NAMALWA (cell line): ENCODE measurements at places on chromosomes 6 and 20.

GRCh38 chr6:134458857-134459657 lies 141.1 kb upstream of the SGK1 start:
- no peak for DNase-seq

DNA sequence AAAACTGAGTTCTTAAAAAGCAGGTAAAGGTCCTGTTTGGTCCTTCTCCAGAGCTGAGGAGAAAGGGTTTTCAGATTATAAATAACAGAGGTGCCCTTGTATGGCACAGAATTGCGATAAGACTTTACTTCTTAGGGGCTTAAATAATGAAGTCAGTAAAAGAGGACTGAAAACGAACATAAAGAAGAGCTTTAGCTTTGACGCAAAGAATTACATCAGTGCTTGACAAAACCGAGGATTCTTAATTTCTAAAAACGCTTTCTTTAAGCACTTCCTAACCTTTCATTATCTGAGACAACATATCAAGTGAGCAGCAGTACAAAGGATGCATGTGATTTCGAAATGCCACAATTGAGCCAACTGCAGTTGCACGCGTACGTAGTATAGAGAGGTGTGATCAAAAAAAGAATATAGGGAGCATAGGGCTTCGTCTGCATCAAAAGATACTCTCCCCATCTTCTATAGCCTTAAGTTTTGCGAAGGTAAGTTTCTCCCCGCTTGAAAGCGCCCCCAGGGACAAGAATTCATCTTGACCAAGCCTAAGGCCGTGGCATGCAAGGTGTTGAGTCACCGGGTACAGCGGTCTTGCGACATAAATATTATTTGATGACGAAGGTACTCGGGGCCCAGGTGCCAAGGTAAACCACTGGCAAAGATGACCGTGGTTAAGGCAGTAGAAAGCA lies 778 bp upstream of the LOC128125822 start:
- DNase-seq: no peak

DNA sequence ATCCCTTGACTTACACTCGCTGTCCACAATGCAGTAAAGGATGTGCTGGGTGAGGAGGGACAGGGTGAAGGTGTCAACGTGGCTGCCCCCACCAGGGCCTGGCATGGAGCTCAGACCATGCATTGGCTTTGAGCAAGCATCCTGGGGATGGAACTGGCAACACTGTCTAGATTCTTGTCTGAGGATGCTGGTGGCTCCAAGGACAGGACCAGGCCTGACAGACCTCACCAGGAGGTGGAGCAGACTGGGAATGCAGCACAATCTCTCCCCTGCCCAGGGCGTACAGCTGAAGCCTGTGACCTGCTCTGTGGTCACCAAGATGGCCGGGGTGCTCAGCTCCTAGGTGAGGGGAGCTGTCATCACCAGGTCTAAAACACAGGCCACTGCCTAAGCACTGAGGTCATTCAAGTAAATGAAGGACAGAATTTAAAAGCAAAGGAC lies 50.9 kb downstream of the MYH7B start:
- DNase-seq: no peak

- DNase-seq: no peak
These were observed 92.9 kb downstream of the ANKS1A start for GRCh38 chr6:34981951-34982350.

GRCh38 chr6:162123797-162124196 lies 603.8 kb downstream of the PRKN start:
- peak; percentile 32 for DNase-seq

DNA sequence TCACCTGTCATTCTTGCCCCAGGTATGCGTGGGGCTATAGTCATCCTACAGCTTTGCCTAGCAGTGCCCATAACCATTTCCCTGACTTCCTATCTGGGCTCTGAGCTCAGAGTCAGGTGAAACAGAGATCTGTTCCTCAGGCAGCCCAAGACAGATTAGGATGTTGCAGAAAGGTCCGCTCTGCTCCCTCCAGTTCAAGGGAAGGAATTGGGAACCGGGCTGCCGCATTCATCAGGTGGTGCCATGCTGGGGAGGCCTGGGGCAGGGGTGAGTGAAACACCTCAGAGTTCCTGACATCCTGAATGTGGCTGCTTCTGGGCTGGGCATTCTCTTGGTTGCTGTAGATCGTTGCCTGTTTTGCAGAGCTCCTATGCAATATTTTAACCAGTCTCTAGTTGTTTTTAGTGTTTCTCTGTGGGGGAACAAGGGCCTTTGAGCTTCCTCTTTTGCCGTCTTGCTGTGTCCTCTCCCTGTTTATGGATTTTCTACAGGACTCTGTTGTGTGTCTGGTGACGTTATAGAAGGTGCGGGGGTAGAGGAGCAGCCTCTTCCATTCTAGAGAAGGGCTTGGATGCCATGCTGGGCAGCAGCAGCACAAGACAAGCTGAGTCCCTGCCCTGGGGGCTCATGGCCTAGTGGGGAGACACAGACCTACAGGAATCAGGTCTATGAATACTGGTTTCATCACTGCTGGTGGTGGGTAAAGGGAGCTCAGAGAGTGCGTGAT lies 9.2 kb downstream of the ENTPD6 start:
- no peak for DNase-seq
